ENCODE measurements at places on chromosomes 6 and 20.

- no peak for DNase-seq
Measured at GRCh38 chr20:48141660-48142515, 356.6 kb upstream of the SULF2 start.

DNA sequence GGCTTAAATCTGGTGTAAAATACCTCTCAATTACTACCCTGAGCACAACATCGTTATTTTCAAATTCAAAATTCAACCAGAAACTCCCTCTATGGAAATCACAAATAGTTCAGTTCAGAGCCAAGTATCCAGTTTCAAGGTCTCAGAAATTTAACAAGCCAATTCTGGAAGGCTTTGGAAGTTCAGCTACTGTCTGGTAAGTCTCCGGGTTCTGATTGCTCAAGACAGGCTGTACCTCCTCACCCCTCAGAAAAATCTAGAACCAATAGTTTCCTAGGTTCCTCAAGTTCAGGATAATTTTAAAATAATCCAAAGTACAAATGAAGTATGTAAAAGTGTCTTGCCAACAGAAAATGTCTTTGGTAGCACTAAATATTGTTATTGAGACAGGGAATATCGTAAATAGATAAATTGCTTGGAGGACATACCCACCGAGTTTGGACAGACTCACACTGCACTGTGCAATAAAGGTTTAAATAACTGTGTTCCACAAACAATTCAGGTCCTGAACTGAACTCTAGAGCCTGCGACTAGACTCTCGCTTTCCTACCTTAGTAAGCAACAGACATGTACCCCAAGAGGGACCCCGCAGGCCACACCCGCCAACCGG is 729 bp downstream of the ATG5 start:
- no peak for DNase-seq

GRCh38 chr20:5969940-5970339 is 19.5 kb downstream of the MCM8 start:
- DNase-seq, result peak; percentile 21

- DNase-seq, result no peak
Measured at GRCh38 chr6:169959136-169960002, 207.9 kb downstream of the ERMARD start.

DNA sequence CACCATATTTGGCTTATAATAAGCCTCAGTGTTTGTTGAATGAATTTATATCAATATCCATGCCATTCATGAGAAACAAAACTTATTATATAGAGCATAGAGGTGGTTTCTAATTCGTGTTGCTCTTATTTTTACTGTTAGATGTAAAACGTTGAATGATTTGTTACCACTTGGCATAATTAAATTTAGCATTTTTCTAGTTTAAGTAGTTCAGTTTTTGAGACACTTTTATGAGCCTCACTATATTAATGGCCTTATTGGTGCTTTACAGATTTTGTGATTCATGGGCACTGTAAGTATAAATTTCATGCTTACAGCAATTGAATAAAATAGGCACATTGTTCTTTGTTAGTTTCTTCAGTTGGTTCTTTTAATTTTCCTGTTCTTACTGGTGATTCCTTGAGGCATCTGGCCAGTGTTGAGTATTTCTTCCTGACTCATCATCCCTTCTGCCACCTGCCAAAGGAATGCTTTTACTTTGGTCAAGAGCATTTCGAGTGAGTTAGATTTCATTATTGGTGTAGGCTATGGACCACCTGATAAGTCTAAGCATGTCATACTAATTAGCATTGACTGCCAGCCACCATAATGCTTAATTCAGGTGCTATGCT is 34.8 kb downstream of the CDKAL1 start:
- no peak for DNase-seq

GRCh38 chr6:43393602-43394001 is 24.2 kb upstream of the ZNF318 start:
- no peak for DNase-seq

DNA sequence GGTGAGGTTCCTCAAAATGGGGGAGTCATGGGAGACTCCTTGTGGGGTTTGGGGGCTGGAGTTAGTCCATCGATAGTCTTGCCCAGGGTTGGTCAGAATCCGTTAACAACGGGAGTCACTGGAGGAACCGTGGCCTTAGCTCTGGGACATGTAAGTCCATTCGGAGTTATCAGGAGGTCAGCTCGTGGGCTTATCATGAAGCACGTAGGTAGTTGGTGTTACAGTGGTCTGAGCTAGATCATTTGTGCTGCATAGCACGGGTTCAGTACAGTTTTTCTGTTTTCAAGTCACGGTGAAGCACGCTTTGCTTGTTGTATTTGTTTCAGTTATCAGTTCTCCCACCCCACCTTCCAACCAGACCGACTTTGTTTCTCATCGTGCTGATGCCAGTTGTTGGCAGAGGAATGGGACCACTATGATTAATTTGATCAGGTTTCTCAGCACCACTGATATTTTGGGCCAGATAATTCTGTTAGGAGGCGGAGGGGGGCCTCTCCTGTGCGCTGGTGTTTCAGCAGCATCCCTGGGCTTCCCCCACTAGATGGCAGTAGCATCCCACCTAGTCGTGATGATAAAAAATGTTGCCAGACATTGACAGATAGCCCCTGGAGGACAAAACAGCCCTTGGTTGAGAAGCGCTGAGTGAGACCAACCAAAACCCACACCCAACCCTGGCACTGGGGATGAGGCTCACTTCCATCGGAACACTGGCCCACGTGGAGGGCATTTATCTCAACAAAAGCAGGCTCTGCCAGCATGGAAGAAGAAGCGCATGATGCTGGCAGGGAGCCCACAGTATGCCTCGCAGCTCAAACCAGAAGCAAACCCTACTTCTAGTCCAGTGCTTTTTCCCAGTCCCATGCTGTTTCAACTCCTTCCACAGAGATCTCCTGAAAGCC is 2.2 kb upstream of the APMAP start:
- peak; percentile 69 for DNase-seq

- DNase-seq, result no peak
Measured at GRCh38 chr6:53924277-53924676, 129.5 kb downstream of the LRRC1 start.

DNA sequence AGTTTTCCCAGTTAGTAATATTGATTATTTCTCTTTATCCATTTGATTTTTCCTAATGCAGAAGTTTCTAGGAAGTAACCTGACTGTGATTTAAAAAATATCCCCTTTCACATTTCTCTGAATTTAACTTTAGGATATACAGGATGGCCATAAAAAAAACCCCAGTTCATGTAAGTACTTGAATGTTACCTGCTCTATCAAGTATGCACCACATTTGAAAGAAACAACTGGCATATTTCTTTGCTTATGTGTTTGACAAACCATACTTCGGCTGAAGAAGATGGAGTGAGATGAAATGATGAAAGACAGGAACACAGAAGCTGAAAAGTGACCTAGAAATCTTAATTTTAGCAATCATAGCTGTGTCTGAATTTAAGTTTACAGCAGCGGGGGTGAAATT is 374.0 kb upstream of the NOX3 start:
- DNase-seq, result no peak

GRCh38 chr6:159093609-159094443 is 49.0 kb upstream of the TAGAP start:
- DNase-seq, result no peak

DNA sequence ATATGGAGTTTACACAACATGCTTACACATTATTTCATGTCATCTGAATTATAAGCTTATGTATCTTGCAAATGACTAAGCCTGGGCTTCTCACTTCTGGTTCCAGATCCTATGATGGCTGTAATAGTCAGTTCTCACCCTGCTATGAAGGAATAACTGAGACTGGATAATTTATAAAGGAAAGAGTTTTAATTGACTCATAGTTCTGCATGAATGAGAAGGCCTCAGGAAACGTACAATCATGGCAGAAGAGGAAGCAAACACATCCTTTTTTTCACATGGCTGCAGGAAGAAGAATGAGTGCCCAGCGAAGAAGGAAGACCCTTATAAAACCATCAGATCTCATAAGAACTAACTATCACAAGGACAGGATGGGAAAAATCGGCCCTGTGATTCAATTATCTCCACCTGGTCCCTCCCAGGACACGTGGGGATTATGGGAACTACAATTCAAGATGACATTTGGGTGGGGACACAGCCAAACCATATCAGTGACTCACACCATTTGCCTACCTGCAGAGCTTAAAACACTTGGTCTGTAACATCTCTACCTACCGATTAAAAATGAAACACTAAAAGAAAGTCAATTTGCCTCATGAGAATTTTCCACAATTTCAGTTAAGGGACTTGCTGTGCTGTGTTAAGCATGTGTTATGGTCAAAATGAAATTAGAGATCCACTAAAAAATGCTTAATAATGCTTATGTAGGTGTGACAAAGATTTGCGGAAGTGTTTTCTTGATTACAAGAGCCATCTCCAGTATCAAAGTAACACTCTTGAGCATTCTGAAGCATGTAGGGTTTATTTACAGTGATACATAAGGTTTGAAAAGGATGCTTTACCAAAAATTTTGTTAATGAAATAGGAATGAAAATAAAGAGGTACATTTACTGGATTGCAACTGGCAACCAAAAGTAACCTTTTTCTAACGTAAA is 2.2 kb upstream of the RWDD1 start:
- no peak for DNase-seq

GRCh38 chr6:163835439-163836171 is 421.1 kb downstream of the QKI start:
- no peak for DNase-seq

- DNase-seq, result no peak
Measured at GRCh38 chr6:140905724-140906123, 1227.0 kb upstream of the GJE1 start.

GRCh38 chr6:95596021-95596420 is 18.7 kb downstream of the MANEA start:
- no peak for DNase-seq

- DNase-seq, result peak; percentile 5
Measured at GRCh38 chr20:13874394-13875157, 89.7 kb downstream of the NDUFAF5 start.

DNA sequence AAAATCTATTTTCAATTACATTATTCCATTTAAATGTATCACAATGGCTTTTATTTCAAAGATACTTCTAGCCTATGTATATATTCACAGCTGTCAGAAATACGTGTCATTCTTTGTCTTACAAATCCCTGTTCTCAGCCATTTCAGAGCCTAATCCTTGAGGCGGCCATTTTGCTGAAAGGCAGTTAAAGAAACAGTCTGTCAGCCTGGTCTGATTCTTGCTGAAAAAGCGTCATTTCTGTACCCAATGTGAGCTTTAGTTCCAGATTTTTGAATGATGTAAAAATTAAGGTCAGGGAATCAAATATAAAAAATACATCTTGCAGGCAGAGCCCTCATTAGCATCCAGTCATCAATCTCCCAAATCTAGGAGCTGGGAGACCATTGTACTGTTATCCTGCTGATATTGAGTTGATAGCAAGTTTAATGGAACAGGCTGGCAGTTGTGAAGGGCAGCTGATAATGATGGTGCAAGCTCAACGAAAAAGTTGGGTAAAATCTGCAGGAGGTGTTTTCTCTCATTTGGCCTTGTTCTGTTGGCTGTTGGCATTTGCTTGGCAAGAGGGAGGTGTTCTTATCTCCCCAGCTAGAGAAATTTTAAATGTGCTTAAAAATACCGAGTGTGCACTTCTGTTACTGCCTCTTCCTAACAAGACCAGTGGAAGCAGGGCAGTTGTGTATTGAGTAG is 314.8 kb downstream of the SOX4 start:
- no peak for DNase-seq

GRCh38 chr6:40480678-40481077 is 106.5 kb downstream of the LRFN2 start:
- no peak for DNase-seq

- DNase-seq, result no peak
Measured at GRCh38 chr20:5810800-5811422, 60.7 kb downstream of the SHLD1 start.

GRCh38 chr6:63923139-63923739 is 287.6 kb downstream of the PHF3 start:
- DNase-seq, result peak; percentile 15

- no peak for DNase-seq
Measured at GRCh38 chr6:12024699-12025434, 12.8 kb downstream of the HIVEP1 start.

- no peak for DNase-seq
Measured at GRCh38 chr6:163438940-163439335, 24.4 kb downstream of the QKI start.

- no peak for DNase-seq
Measured at GRCh38 chr6:14638906-14639761, 521.6 kb downstream of the CD83 start.

- DNase-seq, result no peak
Measured at GRCh38 chr6:149270616-149271015, 46.9 kb upstream of the TAB2 start.

DNA sequence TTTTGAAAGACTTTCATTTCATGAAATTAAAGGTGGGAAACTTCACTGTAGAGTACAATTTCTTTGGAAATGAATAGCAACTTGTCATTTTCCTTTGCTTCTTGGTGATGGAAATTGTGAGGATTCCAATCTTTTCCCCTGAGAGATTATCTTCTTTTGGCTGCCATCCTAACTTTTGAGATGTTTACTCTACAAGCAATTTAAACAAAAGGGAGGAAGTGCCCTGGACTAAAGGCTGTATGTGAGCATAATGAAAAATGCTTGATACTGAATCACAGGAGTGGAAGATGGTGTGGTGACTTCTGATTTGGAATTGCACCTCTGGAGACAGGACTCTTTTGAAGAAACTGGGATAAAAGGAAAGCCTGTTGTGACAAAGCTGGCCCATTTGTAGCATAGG is 43.1 kb upstream of the JAG1 start:
- no peak for DNase-seq

DNA sequence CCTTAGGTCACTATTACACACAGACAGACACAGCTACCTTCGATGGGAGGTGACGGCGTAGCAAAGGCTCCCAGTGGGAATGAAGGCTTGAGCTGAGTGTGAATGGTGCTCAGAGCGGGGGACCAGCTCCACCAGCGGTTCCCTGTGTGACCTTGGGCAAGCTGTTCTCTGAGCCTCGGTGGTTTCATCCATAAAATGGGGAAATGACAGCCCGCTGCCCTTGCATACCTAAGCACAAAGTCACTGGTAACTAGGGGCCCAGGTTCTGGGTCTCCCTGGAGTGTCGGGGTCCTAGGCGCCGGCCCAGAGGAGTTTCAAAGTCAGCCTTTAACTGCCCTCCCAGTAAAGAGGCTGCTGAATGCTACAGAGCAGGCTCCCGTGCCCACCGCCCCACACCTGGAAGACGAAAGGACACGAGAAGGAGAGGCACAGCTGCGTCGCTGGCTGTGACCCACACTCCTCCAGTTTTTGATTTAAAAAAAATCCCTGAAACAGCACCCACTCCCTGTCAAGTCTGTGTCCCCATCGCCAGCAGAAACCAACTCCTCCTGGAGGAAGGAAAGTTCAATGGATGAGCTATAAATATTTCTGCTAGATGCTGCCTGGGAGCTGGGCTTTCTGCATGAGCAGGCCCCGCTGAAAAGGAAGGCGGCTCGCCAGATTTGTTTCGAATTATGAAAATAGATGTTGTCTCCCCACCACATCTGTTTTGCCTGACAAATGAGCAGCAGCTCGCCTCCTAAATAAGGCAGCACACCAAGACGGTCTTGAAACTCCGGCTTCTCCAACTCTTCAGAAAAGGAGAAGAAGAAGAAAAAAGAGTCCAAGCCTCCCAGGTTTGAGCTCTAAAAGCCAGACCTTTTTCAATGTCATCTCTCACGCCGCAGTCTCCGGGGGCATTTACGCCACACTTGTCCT is 27.4 kb downstream of the PMEPA1 start:
- DNase-seq, result peak; percentile 92
